ENCODE measurements at places on chromosomes 13 and 19.
A peak's percentile ranks its signal among the peaks of the same experiment; 100 is the strongest.

GRCh38 chr13:23692816-23693215 lies 122.6 kb downstream of the TNFRSF19 start:
- no peak for DNase-seq

GRCh38 chr13:24648983-24649687 lies 31.1 kb upstream of the ATP12A start:
- DNase-seq = no peak

GRCh38 chr13:32032759-32033158 lies 1.2 kb downstream of the FRY start:
- DNase-seq = no peak

DNA sequence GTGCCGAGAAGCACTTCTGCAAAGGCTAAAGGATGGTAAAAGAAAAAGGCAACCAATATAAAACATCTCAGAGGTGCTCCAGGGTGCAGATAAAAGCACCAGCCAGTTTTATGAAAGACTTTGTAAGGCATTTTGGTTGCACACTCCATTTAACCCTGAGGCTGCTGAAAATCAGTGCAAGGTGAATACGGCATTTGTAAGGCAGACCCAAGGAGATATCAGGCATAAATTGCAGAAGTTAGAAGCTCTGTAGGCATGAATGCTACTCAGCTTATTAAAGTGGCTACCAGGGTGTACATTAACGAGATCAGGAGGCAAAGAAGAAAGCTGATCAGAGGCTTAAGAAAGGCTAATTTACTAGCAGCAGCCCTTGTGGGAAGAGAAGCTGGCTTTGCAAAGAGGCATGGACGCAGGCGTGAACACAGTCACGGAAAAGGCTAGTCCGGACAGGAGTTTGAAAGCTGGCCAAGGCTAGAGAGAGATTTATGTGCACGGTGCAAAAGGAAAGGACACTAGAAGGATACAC lies 99.6 kb downstream of the ZNF429 start:
- peak; percentile 9 for DNase-seq

DNA sequence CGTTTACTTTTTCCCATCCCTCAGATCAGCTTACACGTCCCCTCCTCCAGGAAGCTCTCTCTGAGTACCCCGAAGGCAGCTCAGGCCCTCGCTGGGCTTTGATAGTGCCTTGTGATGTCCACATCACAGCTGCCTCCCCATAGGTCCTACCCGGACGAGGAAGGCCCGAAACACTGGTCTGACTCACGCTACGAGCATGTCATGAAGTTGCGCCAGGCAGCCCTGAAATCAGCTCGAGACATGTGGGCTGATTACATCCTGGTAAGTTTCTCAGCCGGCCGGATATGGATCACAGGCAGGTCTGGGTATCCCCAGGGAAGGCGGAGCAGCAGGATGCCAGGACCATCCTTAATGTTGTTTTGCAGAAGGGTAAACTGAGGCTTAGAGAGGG lies 4.8 kb downstream of the COLGALT1 start:
- no peak for DNase-seq

DNA sequence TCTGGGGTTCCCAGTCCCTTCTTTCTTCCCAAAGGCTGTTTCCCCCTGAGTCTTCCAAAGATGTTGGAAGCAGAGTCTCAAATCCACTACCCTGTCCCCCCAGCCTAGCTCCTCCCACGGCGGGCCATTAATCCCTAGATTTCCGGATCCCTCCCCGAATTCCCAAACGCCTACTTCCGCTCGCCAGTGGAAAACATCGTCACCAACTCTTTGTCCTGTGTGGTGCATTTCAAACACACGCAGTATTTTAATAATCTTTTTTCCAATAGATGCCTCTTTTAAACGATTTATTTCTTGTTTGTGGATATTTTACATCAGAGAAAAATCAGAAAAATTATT lies 610 bp downstream of the ZNF791 start:
- no peak for DNase-seq

GRCh38 chr13:42350141-42350540 lies 78.2 kb downstream of the AKAP11 start:
- no peak for DNase-seq

GRCh38 chr13:45510672-45511071 lies 45.9 kb downstream of the COG3 start:
- peak; percentile 18 for DNase-seq

DNA sequence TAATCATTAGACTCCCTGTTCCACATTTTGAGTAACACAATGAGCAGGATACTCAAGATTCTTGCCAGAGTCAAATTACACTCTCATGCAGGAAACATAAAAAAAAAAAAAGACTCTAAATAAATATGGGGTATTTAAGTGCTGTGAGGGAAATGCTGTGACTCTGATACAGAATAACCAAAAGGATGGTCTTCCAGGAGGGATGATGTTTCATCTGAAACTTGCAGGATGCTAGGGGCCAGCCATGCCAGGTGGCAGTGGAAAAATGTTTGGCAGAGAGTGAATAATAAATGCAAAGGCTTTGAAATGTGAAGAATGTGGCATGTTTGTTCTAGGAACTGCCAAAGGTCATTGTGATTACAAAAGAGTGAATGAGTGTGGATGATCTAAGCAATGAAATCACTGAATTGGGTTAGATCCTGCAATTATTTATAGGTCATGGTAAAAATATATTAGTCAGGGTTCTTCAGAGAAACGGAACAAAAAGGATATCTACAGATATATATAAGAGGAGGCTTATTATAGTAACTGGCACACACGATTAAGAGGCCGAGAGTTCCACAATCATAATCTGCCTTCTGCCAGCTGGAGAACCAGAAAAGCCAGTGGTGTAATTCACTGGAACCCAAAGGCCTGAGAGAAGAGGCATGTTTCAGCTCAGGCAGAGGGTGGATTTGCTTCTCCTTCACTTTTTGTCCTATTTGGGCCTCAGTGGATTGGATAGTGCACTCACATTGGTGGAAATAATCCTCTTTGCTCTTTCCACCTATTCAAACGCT lies 1832.8 kb upstream of the MIR17HG start:
- DNase-seq = no peak

- peak; percentile 21 for DNase-seq
Observed at GRCh38 chr19:53813996-53814395, 10.1 kb downstream of the NLRP12 start.

GRCh38 chr13:66578305-66578704 lies 651.8 kb downstream of the PCDH9 start:
- no peak for DNase-seq

GRCh38 chr13:27861165-27861564 lies 58.6 kb upstream of the PDX1 start:
- no peak for DNase-seq

GRCh38 chr13:19182536-19182935 lies 912 bp upstream of the TUBA3C start:
- no peak for DNase-seq

GRCh38 chr19:30349131-30349730 lies 23.0 kb upstream of the ZNF536 start:
- DNase-seq = no peak

GRCh38 chr19:45391346-45391745 lies 13.5 kb downstream of the PPP1R13L start:
- DNase-seq = peak; percentile 34

GRCh38 chr13:39527961-39528660 lies 74.9 kb downstream of the LHFPL6 start:
- no peak for DNase-seq

- DNase-seq = no peak
Observed at GRCh38 chr19:912181-913079, 589 bp downstream of the R3HDM4 start.

GRCh38 chr13:24135674-24136300 lies 24.7 kb upstream of the SPATA13 start:
- DNase-seq = no peak

GRCh38 chr19:19133985-19134384 lies 4.3 kb downstream of the TMEM161A start:
- no peak for DNase-seq

DNA sequence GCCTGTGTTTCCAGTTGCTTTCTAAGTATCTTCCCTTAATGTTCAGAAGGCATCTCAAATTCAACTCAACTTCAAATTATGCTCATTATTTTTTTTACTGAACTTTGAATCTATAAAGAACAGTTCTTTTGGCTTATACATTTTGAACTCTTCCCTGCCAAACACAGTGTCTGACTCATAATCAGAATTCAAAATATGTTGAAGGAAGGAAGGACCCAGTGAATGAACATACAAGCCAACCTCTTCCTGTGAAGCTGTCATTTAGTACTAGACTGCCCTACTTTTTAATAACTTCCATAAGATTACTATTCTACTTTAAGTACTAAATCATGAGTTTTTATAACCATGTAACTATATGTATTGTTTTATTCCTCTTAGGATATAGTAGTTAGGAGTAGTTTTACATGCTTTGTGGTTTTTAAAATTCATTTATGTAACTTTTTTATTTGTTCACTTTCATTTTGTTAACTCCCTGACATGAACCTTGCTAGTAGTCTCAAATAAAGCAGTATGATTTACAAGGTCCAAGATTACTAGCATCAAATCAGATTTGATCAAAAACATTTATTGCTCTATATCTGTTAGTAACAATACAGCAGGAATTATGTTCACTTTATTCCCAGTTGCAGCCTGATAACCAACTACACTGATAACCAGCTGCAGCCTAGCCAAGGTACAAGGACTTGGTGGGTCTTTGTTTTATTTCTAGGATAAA lies 6.4 kb downstream of the NUDT15 start:
- no peak for DNase-seq

- DNase-seq = peak; percentile 11
Observed at GRCh38 chr19:10467104-10467706, 36.0 kb downstream of the KEAP1 start.

DNA sequence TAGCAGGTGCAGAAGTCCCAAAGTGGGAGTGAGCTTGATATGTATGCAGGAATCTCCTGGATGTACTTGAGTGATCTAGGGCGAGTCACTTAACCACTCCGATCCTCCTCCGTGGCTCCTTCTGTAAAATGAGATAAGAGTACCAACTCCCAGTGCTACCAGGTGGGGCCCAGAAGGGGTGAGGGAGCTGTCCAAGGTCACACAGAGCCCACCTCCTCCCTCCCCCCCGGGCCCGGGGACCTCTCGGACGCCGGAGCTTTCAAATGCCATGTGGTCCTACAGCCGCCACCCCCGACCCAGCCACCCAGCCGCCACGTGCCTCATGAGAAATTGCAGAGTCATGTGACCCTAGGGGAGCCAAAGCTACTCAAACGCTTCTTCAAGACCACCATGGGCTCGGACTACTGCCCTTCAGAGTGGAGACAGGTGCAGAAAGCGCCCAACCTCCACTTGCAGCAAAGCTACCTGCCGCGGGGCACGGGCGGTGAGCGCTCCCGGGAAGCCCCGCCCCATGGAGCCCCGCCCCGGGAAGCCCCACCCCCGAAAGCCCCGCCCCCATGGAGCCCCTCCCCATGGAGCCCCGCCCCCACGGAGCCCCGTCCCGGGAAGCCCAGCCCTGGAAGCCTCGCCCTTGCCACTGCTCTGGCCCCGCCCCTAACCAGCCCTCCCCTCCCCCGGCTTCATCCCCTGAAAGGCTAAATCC lies 10.1 kb upstream of the ZNF358 start:
- DNase-seq = no peak

- no peak for DNase-seq
Observed at GRCh38 chr19:51796195-51796679, 1.3 kb downstream of the FPR3 start.

- DNase-seq = no peak
Observed at GRCh38 chr19:5971714-5972354, 6.1 kb downstream of the RANBP3 start.

DNA sequence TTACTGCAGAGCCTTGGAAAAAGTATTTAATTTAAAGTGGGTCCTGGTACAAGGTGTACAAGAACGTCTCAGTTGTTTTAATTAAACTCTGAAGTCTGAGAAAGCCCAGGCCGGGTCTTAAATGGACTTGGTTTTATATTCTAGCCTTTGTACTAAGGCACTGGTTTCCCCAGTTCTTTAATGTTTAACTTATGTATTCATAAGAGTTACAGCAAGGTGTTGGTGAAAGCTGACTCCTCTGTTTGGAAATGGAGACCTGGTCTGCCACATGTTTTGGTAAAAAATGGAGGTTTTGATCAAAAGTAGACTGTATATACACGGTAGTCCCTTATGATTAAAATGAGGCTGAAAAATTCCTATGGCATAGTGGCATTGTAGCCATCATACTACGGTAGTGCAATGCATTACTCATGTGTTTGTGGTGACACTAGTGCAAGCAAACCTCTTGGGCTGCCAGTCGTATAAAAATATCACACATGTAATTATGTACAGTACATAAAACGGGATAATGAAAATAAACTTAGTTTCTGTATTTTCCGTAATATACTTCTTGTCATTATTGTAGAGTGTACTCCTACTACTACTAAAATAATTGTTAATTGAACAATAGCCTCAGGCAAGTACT lies 883.4 kb upstream of the SPRY2 start:
- DNase-seq = no peak

DNA sequence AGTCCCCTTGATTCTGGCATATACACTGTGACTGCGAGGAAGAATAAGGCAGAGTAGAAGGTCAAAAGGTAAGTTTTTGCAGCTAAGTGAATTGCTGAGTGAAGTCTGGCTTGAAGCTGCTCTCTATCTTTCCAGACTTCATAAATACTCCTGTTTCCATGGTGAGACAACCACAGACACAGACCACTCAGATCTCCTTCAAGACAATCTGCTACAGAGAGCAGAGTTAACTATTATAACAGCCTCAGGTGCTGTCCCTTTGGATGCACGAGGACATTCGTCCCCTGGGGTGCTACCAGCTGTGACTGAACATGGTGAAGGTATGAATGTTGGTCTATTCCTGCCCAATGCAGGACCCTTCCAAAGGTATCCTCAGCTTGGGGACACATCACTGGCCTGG lies 104.0 kb downstream of the MYCBP2 start:
- no peak for DNase-seq

DNA sequence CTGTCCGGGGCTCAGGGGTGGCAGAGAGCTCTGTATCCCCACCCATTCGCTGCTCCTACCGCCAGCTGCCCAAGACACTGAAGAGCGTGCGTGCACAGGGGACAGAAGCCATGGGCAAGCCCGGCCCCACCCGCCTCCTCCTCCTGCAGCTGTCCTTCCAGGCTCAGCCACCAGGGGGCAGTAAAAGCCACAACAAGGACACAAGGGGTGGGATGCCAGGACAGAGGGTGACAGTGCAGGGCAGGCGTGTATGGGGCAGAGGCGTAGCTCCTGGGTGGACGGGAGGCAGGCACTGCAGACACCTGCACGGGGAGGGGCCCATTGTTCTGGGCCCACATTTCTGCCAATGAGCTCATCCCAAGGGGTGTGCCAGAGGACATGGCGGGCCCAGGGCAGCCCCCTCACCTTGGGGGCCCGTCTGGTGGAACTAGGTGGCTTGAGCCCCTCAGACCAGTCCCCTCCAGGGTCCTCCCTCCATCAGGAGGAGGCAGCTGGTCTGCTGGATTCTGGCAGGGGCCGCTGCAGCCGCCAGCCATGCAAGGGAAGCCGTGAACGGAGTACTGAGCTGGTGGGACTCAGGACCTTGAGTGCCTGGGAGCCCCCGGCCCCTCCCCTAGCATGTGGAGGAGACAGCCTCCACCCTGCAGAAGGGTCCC lies 61.2 kb downstream of the MLLT1 start:
- peak; percentile 78 for DNase-seq

GRCh38 chr13:97359181-97360057 lies 74.5 kb upstream of the RAP2A start:
- peak; percentile 84 for DNase-seq

DNA sequence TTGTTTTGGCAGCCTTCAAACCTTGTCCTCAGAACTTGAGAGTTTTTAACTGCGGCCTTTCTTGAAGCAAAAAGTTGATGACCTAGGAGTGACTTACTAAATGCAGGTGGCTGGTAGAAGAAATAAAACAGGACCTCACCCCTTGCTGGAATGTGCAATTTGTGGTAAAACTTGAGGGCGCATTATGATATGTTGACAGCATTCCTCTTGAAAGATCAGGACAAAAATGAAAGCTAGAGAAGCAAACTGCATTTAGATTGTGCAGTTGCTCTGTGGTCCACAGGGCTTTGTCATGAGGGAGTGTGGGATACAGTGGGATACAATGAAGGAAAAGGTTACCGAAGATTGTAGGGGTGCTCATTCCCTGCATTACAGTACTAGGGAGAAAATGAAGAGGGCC lies 504.2 kb downstream of the GPC6 start:
- no peak for DNase-seq
